ENCODE measurements at places on chromosomes 13 and 19.

DNA sequence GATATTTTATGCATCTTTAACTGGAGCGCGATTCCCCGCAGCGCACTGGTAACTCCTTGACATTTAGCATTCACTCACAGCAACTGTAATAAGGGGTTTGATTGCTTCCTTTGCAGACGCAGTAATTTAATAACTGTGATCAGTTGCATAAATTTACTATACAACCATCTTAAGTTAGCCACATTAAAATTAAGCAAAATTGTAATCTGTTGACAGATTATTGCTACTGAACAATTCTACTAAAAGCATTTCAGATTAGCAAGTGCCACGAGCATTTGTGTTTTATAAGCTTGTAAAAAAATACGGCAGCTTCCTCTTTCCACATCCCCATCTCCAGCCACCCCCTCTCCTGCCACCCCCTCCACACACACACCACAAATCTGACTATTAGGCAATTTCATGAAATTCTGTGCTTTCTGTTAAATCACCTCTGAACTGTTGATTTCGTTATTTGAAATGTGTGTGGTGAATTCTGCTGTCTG, 44.4 kb downstream of the TSHZ3 start:
- DNase-seq, result no peak

DNA sequence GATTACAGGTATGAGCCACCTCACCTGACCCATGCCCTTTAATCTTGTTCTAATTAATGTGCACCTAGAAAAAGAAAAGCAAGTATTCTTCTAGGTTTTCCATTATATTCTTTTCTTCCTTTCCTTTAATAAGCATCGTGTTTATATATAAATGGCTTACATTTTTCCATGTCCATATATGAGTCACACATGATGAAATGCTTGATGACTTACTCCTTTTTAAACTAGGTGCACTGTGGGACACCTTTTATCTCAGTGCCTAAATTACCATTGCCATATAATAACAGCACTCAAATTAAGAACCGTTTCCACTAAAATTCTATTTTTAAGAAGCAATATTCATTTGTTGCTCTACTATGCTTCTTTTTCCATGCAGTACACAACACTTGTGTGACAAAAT, 363.3 kb downstream of the LIG4 start:
- DNase-seq, result no peak

GRCh38 chr13:98324105-98324504, 147.0 kb upstream of the RNF113B start:
- DNase-seq, result no peak

GRCh38 chr19:5246554-5247155, 94.0 kb downstream of the PTPRS start:
- no peak for DNase-seq

- no peak for DNase-seq
These were observed 14.7 kb upstream of the CEACAM6 start for GRCh38 chr19:41740415-41741243.

DNA sequence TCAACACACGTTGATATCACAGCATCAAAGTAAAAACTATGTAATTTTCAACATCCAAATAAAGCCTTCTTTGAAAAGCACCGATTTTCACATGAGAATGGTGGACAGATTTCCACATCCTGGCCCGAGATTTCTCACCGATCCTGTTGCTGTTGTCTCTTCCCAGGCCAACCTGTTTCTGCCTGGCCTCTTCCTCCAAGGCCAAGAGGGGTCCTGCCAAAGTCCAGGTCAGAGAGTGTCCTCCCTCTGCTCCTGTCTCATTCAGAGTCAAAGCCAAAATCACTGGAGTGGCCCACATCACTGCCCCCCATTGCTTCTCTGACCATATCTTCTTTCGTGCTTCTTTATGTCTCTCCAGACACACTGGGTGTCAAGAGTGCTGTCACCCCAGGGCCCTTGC, 49.5 kb downstream of the CHST8 start:
- no peak for DNase-seq

GRCh38 chr19:40556953-40557530, 19.6 kb upstream of the SHKBP1 start:
- no peak for DNase-seq

Measured in activated CD4-positive, CD25-positive, alpha-beta regulatory T cell treated with anti-CD3 and anti-CD28 coated beads, Interleukin-2, amount 50 U/mL, for 72 hours (primary cell).